Nephron progenitor cell (in vitro differentiated cells): ENCODE measurements at places on chromosomes 12 and 14.

- DNase-seq: peak; percentile 81
Observed at GRCh38 chr12:124566161-124566996, 1.0 kb downstream of the NCOR2 start.

DNA sequence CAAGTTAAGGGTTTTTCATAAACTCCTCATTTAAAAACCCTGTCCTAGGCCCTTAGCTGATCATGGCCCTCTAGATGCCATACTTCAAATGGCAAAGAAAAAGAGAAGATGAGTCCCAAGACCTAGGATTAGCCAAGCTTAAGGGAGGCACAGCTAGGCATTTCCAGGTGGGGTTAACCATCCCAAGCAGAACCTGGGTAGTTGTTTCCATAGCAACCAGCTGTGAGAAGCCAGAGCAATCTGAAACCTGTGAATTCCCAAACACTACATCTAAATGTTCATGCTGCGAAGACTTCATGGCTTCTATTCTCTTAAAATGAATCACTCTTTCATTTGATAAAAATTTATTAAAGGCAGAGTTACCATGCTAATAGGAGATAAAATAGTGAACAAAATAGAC lies 372.9 kb downstream of the C12orf50 start:
- no peak for DNase-seq

DNA sequence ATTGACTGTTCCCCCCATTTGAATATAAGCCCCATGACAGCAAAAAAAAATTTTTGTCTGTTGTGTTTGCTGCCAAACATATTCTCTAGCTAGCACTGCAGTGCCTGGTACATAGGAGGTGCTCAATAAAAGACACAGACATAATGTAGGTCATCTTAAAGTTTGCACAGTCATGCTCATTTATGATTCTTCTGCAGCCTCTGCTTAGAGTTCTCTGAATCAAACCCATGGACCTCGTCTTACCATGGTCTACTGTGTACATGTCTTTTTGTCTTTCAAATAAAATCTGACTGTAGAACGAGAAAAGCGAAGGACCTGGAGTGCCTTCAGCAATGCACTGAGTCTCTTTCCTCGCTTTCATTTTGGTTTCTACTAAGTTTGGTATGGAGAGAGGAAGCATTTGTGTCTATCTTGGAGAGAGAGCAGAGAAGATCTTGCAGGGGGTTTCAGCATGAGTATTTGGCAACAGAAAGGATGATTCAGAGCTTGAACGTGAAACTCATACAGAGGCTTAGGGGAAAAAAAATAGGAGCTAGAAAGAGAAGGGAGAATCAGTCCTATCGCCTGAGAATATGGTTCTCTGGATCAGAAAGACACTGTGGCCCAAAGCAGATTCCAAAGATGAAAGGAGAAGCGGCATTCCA lies 38.8 kb upstream of the TMCC3 start:
- DNase-seq: no peak

DNA sequence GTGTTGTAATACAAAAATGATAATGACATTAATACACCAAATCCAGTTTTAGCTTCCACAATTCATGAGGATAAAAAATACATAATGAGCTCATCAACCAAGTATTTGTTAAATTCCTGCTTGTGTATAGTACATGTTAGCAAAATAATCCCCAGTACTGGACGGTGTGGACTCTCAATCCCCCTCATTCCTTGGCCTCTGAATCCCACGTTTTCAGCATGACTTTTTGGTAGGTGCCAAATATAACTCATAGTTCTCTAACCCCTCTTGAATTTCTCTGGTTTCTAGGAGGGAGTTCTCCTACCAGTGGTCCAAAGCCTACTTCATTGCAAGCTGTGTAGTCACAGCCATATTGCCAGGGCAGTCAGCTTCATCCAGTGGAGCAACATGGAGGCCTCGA lies 41.4 kb upstream of the EPS8 start:
- DNase-seq: no peak

- DNase-seq: no peak
Observed at GRCh38 chr14:79421811-79422210, 789.5 kb downstream of the DIO2 start.

GRCh38 chr12:108332791-108333382 lies 6.2 kb downstream of the CMKLR1 start:
- no peak for DNase-seq

DNA sequence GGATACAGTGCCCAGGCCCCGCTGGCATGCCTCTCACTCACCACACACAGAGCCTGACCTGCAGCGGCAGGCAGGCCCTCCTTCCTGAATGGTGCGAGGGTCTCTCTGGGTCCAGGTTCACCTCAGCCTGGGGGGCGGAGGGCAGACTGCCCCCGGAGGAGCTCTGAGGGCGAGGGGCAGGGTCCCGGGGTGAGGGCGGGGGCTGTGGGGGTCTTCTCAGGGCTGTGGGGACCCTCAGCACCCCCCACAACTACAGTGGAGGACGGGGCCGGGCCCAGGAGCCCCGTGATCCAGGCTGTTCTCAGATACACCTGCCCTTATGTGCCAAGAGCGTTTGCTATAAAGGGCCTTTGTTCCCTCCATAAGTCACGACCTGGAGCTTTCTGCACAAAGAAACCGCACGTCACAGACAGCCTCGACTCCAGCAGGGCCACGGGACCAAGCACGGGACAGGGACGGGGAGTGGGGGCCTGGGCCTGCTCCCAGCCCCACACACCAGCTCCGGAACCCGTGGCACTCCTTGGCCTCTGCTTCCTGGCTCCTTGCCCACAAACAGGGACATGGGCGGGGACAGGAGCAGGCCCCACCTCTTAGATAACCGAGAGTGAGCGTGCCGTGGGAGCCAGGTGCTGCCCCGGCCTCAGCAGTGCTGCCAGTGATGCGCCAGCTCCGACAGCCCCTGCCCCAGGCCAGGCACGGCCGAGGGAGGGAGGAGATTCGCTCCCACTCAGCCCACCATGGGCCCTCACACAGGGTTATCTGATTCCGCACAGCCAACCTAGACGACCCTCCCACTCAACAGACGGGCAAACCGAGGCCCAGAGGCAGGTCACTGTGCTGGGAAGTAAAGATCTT lies 101.9 kb downstream of the RFLNA start:
- DNase-seq: no peak

DNA sequence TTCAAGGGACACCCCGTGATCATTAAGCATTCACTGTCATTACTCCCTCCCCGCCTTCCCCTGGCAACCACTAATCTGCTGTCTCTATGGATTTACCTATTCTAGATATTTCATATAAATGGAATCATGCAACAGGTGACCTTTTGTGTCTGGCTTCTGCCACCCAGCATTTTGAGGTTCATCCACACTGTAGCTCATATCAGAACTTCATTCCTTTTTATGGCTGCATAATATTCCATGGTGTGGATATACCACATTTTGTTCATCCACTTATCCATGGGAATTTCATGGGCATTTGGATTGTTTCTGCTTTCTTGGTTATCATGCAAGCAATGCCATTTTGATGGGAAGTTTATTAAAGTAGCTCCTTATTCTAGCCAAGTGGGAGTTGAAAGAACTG lies 184.2 kb upstream of the VASH1 start:
- DNase-seq: no peak

- peak; percentile 55 for DNase-seq
Observed at GRCh38 chr12:124032265-124032886, 59.4 kb downstream of the ZNF664 start.

GRCh38 chr12:70837026-70837425 lies 83.5 kb downstream of the PTPRR start:
- no peak for DNase-seq

GRCh38 chr12:105574056-105574715 lies 243.7 kb downstream of the C12orf75 start:
- no peak for DNase-seq

DNA sequence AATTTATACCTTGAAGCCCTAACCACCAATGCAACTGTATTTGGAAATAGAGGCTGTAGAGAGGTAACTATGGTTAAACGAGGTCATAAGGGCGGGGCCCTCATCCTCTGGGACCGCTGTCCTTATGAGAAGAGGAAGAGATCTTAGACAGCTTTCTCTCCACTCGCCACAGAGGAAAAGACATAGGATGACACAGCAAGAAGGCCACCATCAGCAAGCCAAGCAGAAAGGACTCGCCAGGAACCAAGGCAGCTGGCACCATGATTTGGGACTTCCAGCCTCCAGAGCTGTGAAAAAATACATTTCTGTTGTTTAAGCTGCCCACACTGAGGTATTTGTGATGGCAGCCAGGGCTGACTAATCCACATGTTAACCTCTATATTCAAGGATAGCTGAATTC lies 30.4 kb upstream of the BCAT1 start:
- DNase-seq: no peak

DNA sequence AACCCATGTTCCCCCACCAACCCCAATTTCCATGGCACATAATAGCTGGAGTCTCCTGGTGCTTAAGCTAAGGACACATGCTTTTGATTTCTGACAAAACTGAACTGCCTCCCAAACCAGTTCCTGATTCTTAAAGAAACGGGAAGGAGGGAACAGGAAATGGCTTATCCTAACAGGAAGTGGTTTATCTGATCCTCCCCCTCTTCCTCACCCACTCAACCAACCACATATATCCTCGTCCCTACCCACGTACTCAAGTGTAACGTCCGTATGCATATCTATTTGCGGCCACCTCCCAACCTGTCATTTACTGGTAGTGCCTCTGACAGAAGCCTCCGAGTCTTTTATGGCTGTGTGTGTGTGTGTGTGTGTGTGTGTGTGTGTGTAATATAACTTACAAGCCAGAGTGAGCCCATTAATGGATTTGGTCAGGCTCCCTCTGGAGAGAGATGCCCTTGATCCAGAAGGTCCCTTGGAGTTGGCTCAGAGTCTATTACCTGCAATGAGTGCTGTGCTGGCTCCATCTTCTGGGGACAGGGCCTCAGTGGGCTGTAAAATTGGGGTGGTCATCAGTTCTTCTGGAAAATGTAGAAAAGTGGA lies 7.7 kb downstream of the DAZAP2 start:
- no peak for DNase-seq

DNA sequence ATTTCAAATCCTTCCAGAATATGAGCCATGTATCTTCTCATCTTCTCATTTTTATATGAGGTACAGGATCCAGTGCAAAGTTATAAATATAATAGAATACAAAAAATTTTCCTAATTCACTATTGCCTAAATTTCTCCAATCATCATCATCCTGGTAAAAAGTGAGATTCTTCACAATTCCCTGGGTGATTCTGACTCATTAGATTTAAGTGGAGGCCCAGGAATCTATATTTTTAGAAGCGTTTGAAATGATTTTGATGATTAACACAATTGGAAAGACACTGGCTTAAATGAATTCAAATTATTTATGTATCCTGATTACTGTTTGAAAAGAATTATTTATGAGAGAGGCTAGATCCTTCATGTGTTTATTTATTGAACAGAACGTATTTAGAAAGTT lies 380.3 kb upstream of the PDE3A start:
- no peak for DNase-seq

- DNase-seq: no peak
Observed at GRCh38 chr12:62248873-62249272, 11.3 kb upstream of the USP15 start.

DNA sequence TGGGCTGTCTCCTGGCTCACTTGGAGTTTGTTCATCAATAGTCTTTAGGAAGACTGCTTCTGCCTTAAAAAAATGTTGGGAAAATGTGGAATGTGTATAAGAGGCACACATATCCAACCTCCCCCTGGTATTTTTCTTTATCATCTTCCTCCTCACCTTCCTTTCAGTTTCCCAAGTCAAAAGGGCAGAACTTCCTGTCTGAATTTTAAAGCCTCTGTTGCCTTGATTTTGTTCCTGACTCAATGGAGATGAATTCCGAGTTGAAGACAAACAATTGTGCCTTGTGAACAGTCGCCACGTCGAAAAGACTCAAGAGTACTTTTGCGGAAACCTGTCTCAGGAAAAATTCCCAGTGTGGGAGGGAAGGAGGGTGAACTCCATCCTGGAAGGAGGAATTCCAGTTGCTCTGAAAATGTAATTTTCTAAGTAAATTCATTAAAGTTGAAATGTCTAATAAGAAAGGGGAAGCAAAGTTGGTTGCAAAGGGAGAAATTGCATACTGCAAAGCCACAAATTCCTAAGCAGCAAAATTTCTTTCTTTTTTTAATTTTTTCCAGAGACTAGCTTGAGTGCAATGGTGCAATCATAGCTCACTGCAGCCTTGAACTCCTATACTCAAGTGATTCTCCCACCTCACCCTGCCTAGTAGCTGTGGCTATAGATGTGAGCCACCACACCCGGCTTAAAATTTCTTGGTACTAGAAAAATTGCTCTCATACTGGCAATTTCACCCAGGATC lies 50.2 kb upstream of the ELK3 start:
- no peak for DNase-seq

- no peak for DNase-seq
Observed at GRCh38 chr12:94386422-94386821, 73.2 kb downstream of the CEP83 start.

DNA sequence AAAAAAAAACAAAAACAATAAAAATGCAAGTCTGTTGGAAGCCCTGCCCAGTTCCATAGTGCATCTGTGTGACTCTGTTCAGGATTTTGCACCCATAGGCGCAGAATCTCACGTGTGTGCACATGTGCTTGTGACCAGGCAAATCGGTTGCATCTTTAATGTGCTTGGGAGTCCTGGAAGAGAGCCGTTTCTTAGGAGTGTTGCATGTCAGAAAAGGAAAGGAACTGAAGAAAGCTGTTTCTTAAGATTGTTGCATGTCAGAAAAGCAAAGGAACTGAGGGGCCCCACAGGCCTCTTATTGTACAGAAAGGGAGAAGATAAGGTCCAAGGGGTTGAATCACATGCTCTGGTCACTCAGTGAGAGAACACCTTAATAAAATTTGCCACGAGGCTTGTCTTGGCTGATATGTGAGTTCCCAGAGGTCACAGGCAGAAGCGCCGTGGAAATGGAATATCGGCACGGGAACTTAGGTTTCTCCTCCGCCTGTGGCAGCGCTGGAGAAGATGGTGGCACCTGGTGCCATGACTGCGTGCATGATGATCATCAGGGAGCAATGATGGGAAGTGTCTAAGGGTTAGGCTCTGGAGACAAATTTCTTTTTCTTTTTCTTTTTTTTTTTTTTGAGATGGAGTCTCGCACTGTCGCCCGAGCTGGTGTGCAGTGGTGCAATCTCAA lies 90.0 kb downstream of the LRRC74A start:
- no peak for DNase-seq

- DNase-seq: no peak
Observed at GRCh38 chr12:108515916-108516315, 839 bp downstream of the FICD start.

- no peak for DNase-seq
Observed at GRCh38 chr14:61368114-61368710, 46.8 kb downstream of the PRKCH start.

DNA sequence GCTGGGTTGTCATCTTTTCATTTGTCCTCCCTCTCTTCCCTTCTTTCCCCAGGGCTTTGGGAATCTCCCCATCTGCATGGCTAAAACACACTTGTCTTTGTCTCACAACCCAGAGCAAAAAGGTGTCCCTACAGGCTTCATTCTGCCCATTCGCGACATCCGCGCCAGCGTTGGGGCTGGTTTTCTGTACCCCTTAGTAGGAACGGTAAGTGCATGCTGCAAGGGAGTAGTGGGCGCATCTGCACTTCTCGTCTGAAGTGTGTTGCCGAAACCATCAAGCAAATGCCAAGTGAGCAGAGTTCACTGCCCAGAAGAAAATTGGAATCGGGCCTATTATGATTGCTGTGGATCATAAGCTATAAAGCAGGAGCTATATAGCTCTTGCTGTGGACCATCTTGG lies 10.6 kb upstream of the AKAP5 start:
- no peak for DNase-seq
